Esophagus muscularis mucosa (tissue), 4 donors: ENCODE measurements at places on chromosomes 7 and 10. TPM values are rescaled to one million over a fixed set of nuclear protein-coding genes. Genes with fewer than 3 reads are reported as not detected.

The ACSM6 gene
- not detected for total RNA-seq

DNA sequence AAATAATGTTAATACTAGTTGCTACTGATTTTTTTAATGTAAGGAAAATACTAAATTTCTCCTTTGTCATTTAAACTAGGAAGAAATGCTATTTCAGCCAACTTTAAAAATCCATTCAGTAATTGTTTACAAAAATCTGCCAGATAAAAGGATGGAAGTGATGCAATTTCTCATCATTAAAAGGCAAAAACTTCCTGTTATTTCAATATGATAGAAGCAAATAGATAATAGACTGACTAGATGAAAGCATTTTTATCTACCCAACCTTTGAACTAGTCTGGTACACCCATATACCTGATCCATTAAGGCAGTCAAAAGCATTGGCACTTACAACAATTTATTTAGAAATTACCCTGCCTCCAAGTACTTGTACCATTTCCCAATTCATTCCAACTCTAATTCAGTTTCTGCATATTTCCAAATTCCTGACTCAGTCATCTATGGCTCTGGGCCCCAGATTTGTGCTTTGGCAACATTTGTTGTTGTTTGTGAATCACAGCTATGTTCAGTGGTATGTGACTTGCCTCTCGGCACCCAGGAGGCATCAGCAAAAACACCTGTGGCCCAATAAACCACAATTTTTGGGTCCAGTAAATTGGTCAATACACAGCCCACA, 482.6 kb upstream of the SEMA3A start:
- DNase-seq, result no peak
- no peak overlapping the region for H3K27ac ChIP-seq
- no peaks in the 10 kb centered on the region for H3K36me3 ChIP-seq
- H3K4me3 ChIP-seq, result no peak overlapping the region
- no peaks in the 10 kb centered on the region for H3K27me3 ChIP-seq

DNA sequence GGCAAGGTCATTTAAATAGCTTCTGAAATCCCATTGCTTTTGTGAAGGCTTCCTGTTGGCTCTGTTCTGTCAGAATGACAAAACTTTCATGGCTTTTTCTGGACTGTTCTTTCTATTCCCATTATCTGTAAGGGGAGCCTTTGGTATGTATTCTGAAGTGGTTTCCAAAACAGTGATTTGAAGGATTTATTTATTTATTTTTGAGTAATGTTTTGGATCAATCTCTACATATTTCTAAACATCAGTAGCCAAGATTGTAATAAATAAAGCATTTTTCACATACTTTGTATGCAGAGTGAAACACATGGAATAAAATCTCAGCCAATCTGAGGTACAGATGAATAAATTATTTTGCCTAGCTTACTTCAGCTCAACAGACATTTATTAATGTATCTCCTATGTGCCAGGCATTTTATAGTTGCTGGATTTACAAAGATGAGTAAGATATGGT, 121.1 kb downstream of the BBS9 start:
- no peak overlapping the region for H3K4me3 ChIP-seq
- no peak for DNase-seq
- no peaks in the 10 kb centered on the region for H3K36me3 ChIP-seq
- H3K27me3 ChIP-seq, result no peaks in the 10 kb centered on the region
- peaks cover 16% of the 10 kb centered on the region for H3K4me1 ChIP-seq
- H3K27ac ChIP-seq, result no peak overlapping the region

The GCK gene
- total RNA-seq, result 2.8 TPM

GRCh38 chr7:155796381-155797261, 15.6 kb downstream of the SHH start:
- H3K36me3 ChIP-seq, result no peaks in the 10 kb centered on the region
- H3K4me1 ChIP-seq, result peaks cover 8% of the 10 kb centered on the region
- peaks cover 14% of the 10 kb centered on the region for H3K27me3 ChIP-seq
